ENCODE measurements at places on chromosomes 6 and 20.

GRCh38 chr6:33663028-33663427 is 41.9 kb downstream of the ITPR3 start:
- no peak for DNase-seq

DNA sequence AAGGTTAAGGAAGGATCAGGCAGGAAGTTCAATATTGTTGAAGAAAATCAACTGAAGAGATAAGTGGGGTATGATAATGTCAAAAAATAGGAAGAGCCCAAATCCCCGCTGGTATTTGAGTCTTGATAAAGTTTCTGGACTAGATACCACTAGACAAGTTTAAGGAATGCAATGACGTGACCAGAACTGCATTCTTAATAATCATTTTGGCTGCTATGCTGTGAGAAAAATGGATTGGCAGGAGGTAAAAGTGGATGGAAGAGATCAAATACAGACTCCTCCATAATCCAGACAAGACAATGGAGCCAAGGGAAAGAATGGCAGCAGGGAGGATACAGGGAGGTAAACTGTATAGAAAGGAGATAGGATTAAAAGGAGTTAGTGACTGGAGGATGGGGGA is 128.2 kb downstream of the COL12A1 start:
- DNase-seq = no peak

DNA sequence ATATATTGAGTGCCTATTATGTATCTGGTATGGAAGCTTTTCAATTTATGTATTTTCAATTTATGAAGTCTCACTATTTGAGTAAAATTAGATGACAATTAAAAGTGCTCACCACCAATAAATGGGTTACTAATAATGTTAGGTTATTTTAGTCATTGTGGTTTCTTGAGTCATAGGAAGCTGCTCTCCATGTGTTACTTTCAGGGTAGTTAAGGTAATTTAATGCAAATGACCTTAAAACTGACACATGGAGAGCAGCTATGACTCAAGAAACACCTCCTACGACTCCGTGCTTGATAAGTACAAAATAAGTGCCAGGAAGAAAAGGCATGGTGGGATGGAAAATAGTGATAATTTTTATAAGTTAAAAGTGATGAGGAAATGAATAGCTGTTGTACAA is 16.5 kb upstream of the TINAG start:
- DNase-seq = no peak

- no peak for DNase-seq
Measured at GRCh38 chr6:135880066-135880972, 28.8 kb downstream of the PDE7B start.

DNA sequence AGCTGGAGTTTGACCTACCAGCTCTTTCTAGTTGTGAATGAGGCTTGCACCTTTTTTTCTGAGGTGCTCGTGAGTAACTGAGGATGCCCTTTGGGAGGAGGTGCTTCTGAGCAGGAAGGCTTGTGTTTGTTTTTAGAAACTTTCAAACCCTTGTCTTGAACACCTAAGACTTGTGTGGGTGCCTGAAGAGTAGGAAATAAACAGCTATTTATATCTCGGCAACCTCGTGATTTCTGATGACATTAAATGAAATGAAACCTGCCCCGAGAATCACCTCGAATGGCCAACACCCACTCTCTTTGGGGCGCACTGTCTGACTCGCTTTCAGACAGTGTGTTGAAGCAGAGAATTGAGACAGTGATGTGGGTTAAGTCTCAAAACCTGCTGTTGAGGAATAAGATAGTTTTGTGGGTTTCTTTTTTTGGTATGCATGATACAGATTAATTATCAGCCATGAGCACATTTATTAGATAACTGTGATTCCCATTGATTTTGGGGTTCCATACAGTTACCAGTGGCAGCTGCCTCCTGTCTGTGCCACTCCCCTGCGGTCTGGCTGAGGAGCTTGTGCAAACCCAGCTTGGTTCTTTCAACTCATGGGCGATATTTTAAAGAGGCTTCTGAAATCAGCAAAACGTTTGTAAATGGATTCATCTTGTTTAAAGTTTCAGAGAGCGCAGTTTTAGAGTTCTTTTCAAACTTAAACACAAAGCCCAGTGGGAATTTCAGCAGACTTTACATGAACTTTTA is 8.4 kb downstream of the IRF4 start:
- DNase-seq = no peak

DNA sequence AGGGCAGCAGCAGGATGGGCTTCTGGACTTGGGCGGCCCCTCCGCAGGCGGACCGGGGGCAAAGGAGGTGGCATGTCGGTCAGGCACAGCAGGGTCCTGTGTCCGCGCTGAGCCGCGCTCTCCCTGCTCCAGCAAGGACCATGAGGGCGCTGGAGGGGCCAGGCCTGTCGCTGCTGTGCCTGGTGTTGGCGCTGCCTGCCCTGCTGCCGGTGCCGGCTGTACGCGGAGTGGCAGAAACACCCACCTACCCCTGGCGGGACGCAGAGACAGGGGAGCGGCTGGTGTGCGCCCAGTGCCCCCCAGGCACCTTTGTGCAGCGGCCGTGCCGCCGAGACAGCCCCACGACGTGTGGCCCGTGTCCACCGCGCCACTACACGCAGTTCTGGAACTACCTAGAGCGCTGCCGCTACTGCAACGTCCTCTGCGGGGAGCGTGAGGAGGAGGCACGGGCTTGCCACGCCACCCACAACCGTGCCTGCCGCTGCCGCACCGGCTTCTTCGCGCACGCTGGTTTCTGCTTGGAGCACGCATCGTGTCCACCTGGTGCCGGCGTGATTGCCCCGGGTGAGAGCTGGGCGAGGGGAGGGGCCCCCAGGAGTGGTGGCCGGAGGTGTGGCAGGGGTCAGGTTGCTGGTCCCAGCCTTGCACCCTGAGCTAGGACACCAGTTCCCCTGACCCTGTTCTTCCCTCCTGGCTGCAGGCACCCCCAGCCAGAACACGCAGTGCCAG is at the start of gene TNFRSF6B:
Gene TNFRSF6B (plus strand): TSS at position 25 of the 729 bp plus-strand sequence. CDS start 116 bp downstream, at position 141.
- DNase-seq = no peak

- no peak for DNase-seq
Measured at GRCh38 chr6:23448281-23448680, 677.7 kb upstream of the NRSN1 start.

DNA sequence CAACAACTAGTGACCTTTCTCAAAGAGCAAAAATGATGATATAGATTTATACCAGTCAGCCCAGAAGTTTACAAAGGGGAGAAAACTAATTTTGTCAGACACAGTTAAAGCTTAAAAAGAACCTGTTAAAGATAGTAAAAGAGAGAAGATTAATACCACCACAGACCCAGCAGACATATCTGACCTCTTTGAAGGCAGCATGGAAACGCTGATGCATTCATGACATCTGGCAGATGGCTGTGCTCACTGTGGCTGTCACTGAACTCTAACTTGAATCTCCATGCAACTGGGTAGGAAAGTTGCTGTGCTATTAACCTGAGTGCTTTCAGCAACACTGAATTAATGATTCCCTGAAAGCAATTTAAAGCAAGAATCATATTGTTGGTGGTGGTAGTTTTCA is 159.8 kb upstream of the PRDM1 start:
- no peak for DNase-seq

- DNase-seq = no peak
Measured at GRCh38 chr20:25341716-25342680, 48.6 kb downstream of the ABHD12 start.

GRCh38 chr20:32527052-32527446 is 58.1 kb downstream of the NOL4L start:
- DNase-seq = no peak

DNA sequence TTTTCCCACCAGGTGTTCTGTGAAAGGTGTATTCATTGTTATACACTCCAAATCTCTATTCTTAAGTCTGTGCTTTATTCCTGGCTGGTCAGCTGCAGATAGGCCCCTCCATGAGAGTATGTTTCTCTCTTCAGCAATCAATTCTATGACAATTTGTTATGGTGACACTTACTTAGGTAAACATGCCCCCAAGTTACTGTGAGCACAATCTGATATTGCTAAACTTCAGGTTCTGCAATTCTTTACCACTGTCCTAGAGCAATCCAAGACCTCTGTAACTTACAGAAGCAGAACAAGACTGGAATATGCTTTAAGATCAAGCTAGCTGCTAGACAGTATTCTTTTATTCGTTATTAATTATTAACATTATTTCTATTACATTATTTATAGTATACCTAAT is 391.9 kb downstream of the FRK start:
- DNase-seq = no peak

- no peak for DNase-seq
Measured at GRCh38 chr6:26094036-26094435, 6.8 kb downstream of the HFE start.

DNA sequence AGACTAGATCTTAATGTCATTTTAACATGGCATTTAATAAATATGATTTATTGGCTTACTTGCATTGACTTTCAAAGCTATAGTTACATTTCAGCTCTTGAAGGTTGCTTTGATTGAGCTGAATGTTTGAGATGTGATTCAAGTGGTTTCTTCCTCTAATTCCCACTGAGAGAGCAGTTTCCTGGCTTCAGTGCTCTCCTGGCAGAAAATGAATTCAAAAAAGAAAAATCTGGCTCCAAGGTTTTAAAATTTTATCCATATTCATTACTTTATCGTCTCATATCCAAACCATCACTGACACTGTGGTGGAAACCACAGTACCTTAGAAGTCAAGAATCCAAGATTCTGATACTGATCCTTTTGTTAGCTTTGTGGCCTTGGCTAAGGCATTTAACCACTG is 263.1 kb upstream of the HSF2 start:
- DNase-seq = no peak

DNA sequence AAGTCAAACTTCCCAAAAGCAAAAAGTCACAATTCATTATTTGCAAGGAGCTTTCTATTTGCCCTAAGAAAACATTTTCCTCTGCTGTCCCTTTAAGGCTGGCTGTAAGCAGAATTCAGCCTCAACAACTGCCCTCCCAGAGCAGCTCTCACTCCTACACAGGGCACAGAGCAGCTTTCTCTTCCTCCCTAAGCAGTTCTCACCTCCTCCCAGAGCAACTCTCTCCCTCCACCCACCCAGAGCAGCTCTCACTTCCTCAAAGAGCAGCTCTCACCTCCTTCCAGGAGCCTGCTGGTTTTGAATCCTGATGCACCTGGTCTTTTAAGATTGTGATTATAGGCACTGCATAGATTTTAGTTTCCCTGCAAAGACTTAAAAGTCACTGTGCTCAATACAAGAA is 120.6 kb upstream of the TMEM181 start:
- no peak for DNase-seq

GRCh38 chr6:137099689-137100403 is 55.1 kb upstream of the IL20RA start:
- no peak for DNase-seq

DNA sequence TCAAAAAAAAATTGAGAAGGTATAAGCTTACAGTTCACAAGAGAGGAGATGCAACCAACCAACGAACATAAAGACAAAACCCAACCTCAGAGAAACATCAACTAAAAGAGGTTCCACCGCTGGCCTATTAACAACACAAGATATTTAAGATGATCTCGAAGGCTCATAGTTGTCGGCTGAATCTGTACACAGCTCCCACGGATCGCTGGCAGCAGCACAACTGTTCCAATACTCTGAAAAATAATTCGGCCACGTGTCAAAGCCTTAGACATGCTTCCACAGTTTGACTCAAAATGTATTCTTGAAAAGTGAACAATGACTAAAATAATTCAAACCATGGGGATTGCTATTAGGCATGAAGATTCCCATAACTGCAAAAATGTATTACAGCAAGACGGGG is 13.7 kb downstream of the EXOC2 start:
- DNase-seq = no peak

GRCh38 chr20:32396646-32397160 is 38.6 kb downstream of the ASXL1 start:
- no peak for DNase-seq

- no peak for DNase-seq
Measured at GRCh38 chr6:107917451-107918375, 40.3 kb downstream of the SEC63 start.

GRCh38 chr6:135586844-135587243 is 89.3 kb upstream of the AHI1 start:
- no peak for DNase-seq

- peak; percentile 65 for DNase-seq
Measured at GRCh38 chr6:6546318-6547109, 42.0 kb upstream of the LY86 start.

DNA sequence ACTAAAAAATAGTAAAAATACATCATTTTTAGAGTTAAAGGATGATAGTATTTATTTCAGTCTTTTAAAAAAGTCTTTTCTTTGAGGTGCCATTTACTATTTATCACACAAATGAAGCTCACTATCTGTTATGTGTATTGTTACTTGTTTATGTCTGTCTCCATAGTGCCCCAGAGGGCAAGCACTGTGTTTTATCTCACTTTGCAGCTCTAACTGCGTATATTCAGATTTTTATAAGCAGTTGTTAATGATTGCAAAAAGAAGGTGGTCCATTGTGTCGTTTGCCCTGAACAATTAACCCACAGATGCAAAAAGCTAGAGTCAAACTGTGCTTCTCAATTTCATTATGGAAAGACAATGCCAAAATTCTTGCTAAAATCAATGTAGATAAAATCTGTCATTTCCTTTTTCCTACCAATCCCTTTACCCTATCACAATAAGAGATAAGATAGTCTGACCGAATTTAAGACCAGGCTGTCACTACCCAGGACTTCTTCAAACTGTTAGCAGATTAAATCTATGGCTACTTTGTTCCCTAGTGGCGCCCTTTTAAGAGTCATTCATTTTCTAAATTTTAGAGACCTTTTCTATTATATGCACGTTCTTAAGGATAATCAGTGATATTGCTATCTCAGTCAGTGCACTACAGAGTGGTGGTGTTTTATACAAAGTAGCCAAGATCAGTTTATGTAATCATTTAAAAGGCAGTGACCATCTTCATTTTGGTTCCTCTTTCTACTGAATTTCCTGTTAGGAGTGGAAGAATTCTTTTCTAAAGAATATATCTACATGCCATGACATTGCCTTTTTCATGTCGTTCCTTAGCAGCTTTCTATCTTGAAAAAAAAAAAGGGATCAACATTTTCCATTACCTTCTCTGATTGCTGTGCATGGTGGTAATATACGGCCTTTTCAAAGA is 133.1 kb upstream of the PRDM1 start:
- DNase-seq = no peak

GRCh38 chr20:62787321-62787720 is 9.0 kb upstream of the MRGBP start:
- no peak for DNase-seq

DNA sequence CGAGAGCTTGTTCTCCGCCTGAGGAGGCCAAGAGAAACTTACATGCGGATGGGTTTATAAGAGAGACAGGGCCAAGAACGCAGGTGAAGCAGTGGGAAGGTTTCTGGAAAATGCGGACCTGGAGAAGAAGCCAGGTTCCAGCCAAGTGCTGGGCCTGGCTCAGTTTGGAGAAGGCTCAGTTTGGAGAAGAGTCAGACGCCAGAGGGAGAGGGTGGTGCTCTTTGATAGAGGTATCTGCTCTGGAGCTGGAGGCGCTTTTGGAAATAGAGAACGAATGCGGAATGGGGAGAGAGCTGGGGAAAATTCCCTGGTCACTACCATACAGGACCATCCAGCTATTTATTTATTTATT is 753 bp downstream of the RSPH9 start:
- no peak for DNase-seq

- no peak for DNase-seq
Measured at GRCh38 chr20:20317621-20318364, 50.1 kb upstream of the INSM1 start.

GRCh38 chr6:169896826-169897456 is 145.5 kb downstream of the ERMARD start:
- no peak for DNase-seq

Measured in occipital lobe (tissue), 3 donors.